Germinal center (tissue), 1 donor: ENCODE measurements at places on chromosomes 6 and 20.

DNA sequence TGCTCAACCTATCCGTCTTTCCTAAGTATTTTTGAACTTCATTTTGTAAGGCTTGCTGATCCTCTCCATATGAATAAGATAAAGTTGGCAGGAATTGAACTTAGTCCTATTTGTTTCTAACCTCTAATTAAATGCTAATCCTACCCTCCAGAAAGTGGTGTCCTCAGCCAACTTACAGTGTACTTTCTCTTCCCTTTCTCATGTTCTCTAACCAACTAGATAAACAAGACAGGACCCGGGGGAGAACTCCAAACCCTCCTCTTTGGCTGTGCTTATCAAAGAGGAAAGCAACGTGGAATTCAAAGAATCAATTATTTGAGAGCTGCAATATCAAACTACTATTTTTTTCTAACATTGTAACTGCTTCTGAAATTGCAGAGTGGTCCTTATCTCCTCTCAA lies 56.5 kb upstream of the NRSN1 start:
- DNase-seq, result no peak

- DNase-seq, result no peak
Measured at GRCh38 chr6:94462231-94462630, 1042.9 kb upstream of the EPHA7 start.

DNA sequence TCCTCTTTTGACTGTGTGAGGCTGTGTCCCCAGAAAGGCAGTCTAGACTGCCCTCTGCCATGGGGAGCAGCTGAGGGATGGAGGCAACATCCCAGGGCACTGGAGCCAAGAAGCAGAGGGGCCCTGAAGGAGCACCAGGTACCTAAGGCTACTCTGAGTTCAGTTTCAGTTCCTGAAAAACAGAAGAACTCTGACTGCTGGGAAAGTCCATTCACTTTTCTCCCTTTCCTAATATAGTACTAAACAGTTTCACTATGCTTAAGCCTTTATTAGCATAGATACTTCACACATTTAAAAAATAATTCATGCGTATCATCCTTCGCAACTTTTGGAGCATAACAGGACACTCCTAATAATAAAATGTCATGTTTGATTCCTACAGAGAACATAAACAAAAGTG lies 130.0 kb downstream of the FOXC1 start:
- DNase-seq, result peak; percentile 79

GRCh38 chr6:139943391-139943790 lies 568.9 kb upstream of the CITED2 start:
- no peak for DNase-seq

GRCh38 chr6:55937261-55937947 lies 62.0 kb upstream of the BMP5 start:
- no peak for DNase-seq

DNA sequence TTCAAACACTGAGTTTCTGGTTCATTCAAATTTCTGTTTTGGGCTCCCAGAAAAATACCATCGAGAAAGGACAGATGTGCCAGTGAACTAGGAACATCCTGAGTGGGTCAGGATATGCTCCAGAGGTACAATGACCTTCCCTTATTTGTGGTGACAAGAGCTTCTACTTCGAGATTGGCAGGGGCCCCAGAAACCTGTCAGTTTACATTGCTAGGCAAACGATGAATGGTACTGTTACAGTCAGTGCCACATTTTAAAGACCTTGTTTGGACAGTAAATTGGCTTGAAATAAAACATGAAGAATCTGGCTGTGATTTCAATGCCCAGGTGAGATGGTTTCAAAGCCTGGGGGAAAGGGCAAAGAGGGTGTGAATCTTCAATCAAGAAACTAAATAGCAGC lies 454.5 kb upstream of the ID4 start:
- DNase-seq, result no peak

- no peak for DNase-seq
Measured at GRCh38 chr6:96013531-96013930, 2.2 kb upstream of the FUT9 start.

GRCh38 chr6:24149296-24149695 lies 23.3 kb downstream of the NRSN1 start:
- DNase-seq, result no peak

- no peak for DNase-seq
Measured at GRCh38 chr6:56378966-56379585, 131.7 kb upstream of the COL21A1 start.

DNA sequence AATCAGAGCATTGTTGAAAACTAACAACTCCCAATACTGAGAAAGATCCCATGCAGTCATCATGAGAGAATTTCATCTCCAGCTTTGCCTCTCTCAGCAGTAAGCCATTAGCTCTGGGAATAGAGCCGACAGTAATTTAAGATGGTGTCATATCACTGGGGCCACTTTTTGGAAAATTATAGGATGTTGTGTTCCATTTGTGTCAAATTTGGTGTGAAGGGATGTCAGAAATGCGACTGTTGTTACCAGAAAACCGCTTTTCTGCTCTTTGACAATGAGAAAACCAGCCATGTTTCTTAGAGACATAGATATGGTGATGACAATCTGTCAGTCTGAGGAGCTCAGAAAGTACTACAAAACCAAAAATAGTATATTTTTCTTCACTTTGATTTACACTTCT lies 106.3 kb upstream of the KHDRBS2 start:
- DNase-seq, result no peak

DNA sequence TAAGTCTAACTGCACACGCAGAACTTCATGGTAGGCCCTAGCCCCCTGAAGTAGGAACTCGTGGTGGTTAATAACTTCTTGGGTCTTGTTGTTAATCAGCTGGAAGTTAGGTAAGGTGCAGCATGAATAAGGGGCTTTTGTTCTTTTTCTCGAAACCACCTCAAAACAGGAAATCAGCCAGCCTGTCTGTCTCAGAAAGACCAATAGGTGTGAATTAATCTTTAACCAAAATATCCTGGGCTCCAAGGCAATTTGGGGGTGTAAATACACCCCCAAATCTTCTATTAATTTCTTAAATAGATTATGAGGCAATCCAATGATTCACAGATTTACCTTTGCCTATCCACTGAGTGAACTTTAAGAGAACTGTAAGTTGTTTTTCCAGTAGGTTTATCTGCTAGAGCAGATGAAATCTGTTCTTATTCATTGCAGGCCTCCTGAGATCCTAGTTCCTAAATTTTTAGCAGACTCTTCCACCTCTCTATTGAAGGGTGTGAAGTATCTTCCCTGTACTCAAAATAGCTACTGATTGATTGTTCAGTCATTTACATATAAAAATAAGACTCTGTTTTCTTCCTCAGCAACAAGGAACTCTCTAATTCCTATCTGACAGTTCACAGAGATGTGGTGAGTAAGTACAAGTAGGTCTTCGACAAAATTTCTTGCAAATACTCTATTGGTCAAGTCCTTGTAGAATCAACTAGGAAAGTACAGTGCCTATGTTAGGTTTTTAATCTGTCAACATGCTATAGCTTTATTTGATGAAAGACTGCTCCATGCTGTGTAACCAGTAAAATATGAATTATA lies 427.1 kb upstream of the NOX3 start:
- DNase-seq, result no peak

DNA sequence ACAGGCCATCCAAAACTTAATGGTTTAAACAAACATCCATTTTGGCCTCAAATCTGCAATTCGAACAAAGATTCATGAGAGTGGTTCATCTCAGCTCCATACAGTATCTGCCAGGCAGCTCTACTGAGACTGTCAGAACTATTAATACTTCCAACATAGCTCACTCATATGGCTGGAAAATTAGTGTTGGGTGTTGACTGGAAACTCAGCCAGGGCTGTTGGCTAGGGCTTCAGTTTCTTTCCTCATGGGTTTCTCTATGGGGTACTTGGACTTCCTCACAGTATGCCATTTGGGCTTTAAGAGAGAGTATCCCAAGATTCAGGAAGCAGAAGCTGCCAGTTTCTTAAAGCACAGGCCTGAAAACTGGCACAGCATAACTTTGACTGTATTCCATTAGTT lies 240.3 kb downstream of the TPBG start:
- no peak for DNase-seq

GRCh38 chr6:170073846-170074245 lies 217.0 kb downstream of the DLL1 start:
- DNase-seq, result no peak

DNA sequence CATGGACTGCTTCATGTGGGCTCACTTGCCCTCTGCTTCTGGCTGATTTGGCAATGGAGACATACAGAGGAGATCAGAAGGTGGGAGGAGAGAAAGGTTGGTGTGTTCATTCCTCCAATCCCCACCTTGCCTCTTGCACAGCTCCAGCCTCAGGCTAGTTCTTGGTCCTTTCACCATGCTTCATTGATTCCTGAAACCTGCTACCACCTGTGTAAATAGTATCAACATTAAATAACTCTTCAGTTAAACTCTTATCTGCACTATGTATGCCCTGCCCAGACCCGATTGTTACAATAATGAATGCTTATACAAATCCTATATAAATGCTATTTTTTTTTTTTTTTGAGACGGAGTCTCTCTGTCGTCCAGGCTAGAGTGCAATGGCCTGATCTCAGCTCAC lies 174.5 kb downstream of the CD83 start:
- no peak for DNase-seq

DNA sequence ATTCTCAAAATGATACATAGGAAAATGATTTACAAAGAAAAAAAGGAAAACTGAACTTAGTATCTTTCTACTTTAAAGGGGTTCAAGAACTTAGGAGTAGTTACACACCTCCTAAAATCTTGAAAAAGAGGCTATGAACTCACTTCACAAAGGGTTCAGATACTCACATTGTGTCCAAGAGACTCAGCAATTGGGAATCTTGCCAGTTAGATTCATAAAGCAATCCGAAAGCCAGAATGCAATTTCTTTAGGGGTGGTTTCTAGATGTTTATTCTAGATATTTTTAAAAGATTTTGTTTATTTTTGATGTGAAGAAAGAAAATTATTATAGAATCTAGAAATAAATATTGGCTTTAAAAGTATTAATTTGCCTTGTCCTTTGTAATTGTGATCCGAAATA lies 1.7 kb upstream of the MYB start:
- DNase-seq, result no peak

- no peak for DNase-seq
Measured at GRCh38 chr20:40370800-40371199, 318.2 kb downstream of the MAFB start.

DNA sequence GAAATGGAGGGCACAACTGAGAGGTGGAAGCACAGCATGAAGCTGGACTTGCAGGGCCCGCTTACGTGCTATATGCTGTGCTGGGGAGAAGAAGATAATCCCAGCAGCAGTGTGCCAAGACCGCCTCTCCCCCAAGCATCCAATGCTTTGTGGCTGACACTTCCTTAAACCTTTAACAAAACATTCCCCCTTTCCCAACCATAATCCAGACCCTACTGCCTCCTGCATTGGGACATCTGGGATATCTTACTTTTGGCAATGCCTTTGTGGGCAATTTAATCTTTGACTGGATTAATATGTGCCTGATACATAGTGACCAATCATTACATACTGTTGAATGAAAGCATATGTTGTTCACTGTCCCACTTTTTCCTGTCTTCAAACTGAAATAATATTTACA lies 3.1 kb upstream of the TENT5A start:
- no peak for DNase-seq

- DNase-seq, result peak; percentile 13
Measured at GRCh38 chr6:39048481-39049399, at the start of gene GLP1R. Gene GLP1R (plus strand): TSS chr6:39048781. CDS start chr6:39048841, 60 bp downstream.

DNA sequence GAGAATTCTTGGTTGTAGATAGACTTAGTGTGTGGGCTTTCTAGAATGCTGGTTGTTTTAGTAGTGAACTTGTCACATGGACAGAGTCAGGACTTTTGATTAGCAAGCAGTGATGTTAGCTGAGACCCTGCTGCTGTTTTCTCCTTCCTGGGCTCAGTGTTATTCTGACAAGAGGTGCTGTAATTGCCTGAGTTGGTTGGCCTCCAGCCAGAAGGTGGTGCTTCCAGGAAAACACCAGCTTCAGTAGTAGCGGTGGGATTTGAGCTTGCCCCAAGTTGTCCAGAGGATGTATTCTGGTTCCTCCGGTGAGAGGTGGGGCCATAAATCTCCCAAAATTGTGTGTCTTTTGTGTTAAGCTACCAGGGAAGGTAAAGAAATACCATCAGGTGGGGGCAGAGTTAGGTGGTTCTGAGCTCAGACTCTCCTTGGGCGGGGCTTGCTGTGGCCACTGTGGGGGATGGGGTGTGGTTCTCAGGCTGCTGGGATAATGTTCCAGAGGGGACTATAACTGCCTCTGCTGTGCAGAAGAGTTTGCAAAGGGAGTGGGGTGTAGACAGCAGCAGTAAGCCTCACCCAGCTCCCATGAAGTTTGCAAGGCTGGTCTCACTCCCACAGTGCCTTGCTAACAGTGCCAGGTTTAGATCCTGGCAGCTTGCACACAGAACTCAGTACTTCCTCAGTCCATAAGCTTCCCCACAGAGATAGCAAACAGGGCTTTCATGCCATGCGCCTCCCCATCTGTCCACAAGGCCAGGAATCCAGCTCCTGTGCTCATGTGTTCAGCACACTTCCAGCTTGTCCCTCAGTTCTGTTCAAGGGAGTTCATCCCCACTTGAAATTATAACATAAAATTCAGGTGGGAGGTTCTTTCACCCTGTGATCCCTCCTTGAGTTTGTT lies 278.4 kb upstream of the PTCHD4 start:
- no peak for DNase-seq

DNA sequence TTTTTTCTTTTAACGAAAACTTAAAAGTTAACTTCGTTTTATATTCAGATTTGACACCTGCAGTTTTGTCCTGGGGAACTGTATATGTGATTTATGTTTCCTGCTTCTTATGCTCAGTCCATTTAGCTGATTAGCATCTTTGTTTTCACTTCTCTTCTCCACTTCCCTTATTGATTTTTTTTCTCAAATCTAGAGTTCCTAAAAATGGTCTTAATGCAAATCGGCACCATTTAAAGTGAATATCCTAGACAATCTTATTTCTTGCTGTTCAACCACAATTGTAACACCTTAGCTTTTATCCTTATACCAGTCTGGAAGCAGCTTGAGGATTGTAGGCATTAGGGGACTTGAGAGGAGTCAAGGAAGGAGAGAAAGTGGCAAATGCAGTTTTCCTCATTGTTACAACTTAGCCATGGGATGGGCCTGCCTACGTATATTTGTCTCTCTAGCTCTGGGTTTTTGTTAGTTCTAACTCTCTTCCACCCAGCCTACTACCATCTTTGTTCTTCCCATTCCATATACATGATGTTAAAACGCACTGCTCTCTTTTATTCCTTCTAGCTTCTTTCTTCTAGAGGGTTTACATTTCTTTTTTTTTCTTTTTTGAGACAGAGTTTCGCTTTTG lies 8.5 kb downstream of the QRSL1 start:
- peak; percentile 67 for DNase-seq

GRCh38 chr6:153016846-153017245 lies 14.3 kb upstream of the MTRF1L start:
- no peak for DNase-seq

- no peak for DNase-seq
Measured at GRCh38 chr6:157185986-157186385, 137.3 kb downstream of the TMEM242 start.
